H9 (cell line): ENCODE measurements at places on chromosomes 16 and 17. TPM values are rescaled to one million over a fixed set of nuclear protein-coding genes. Genes with fewer than 3 reads are reported as not detected.

KRT9 gene
- not detected in 2 replicates for total RNA-seq

KRT24 gene
- not detected in 2 replicates for total RNA-seq

SMIM36 gene
- total RNA-seq: not detected in 2 replicates

- no peak for DNase-seq
Measured at GRCh38 chr16:72723781-72724180, 324.1 kb downstream of the ZFHX3 start.

DNA sequence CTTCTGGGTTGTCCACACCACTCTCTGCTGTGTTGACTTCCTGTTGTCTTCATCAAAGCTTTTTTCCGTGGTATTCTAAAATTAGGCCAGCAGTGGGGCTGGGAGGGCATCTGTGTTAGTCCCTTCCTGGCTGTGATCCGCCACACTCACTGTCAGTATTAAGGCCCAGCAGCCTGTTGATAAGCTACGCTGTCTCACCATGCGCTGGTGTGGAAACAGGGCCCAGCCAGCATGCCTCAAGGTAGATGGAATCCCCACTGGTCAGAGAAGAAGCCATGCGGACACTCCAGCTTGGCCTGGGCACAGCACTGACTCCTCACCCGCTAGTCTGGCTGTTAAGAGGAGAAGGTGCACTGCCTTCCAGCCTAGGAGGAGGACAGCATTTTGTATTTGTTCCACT is 11.4 kb downstream of the CDR2L start:
- no peak for DNase-seq

- no peak for DNase-seq
Measured at GRCh38 chr16:85736921-85737320, 14.0 kb downstream of the C16orf74 start.

DNA sequence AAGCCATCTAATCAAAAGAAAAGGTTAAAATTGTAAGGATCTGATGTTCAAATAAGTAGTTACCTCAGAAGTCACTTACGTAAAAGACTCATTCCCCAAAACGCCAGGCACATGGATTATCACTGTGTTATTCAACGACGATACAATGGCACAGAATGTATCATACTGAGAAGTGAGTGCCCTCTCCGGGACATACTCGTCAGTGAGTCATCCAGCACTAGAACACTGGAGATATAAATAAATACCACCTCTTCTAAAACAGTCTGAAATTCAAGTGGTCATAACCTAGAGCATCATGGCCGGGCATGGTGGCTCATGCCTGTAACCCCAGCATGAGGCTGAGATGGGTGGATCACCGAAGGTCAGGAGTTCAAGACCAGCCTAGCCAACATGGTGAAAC is 24.9 kb downstream of the USP31 start:
- no peak for DNase-seq

GRCh38 chr17:80790981-80791742 is 200.5 kb upstream of the CHMP6 start:
- no peak for DNase-seq

DNA sequence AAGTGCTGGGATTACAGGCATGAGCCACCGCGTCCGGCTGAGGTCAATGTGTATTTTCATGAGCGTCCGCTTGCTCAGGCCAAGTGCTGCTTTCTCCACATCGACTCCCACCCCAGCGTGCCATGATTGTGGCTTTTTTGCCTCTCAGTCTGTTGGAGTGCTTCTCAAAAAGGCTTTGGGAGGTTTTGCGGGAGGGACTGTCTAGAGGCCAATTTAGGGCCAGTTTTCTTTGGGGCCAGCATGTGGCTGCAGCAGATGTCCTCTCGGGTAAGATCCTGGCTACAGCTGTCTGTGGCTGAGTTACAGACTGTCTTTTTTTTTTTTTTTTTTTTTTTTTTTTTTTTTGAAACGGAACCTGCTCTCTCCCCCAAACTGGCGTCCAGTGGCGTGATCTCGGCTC is 6.5 kb downstream of the C16orf90 start:
- DNase-seq: no peak

GRCh38 chr17:56884483-56885311 is 29.2 kb downstream of the TRIM25 start:
- no peak for DNase-seq

DNA sequence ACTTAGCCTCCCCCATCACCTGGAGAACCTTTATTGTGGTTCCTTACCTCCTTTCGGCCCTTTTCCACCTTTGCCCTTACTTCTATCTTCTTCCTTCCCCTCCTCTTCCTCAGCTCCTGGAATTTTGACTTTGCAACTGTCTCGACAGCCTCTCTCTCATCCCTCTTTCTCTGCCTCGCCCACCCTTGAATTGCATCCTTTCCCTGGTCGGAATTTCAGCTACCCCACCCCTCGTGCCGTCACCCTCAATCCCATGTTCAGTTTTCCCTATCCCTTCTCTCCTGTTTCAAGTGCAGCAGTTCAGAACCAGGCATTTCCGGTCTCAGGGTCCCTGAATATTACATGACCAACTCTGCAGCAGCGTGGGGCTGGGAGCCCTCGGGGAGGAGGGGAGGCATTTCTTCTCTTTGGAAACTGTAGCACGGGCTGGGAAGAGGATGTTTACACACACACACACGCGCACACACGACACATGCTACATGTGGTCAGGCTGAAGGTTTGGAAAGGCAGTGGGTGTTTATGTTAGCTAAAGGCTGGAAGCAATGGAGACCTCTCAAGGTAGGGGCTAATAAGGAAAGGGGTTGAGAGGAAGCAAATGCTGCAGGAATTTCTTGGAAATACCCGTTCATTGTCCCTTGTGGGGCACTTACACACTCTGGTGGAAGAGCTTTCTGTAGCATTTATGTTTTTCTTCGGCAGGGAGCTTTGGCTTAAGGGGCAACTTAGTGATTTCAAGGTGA is 971 bp downstream of the MINK1 start:
- DNase-seq: no peak
